Activated T-helper 2 cell treated with anti-CD3 and anti-CD28 coated beads, Interferon-gamma antibody, Interleukin-2, Interleukin-4, amounts not matched to agents 10 μg/mL and 5 μg/mL and 100 μg/mL, durations not matched to agents 14 hours and 24 hours and 36 hours (primary cell): ENCODE measurements at places on chromosomes 12 and 14.

- DNase-seq: no peak
These were observed 143.6 kb downstream of the PAWR start for GRCh38 chr12:79547044-79547734.

DNA sequence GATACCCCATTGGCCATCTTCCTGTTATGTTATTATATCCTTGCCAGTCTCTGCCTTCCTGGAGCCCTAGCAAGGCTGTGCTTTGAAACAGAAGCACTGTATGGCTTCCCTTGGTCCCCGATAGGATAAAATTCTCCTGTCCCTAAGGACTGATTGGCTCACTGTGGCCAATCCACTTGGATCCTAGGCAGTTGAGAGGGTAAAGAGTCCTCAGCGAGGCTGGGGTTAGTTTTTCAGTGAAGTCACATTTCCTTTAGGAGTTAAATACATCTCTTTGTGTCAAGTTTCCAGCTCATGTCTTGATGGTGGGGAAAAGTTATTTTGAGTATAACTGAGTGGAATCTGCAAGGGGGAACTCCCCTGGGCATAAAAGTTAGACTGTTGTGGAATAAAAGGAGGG, 7.3 kb downstream of the AACS start:
- DNase-seq: no peak

DNA sequence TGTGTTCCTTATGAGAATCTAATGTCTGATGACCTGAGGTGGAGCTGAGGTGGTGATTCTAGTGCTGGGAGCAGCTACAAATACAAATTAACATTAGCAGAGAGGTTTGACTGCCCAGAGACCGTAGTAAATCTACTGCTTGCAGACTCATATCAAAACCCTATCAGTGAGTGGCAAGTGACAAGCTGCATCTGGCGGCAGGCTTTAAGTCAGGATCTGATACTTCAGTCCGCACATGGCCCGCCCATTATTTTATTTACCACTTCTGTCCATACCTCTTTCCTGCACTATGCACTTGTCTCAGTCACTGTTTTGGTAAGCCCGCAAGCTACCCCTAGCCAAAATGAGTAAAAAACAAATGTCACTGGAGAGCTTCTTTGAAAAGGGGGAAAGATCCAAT, 11.4 kb downstream of the CEP128 start:
- no peak for DNase-seq

DNA sequence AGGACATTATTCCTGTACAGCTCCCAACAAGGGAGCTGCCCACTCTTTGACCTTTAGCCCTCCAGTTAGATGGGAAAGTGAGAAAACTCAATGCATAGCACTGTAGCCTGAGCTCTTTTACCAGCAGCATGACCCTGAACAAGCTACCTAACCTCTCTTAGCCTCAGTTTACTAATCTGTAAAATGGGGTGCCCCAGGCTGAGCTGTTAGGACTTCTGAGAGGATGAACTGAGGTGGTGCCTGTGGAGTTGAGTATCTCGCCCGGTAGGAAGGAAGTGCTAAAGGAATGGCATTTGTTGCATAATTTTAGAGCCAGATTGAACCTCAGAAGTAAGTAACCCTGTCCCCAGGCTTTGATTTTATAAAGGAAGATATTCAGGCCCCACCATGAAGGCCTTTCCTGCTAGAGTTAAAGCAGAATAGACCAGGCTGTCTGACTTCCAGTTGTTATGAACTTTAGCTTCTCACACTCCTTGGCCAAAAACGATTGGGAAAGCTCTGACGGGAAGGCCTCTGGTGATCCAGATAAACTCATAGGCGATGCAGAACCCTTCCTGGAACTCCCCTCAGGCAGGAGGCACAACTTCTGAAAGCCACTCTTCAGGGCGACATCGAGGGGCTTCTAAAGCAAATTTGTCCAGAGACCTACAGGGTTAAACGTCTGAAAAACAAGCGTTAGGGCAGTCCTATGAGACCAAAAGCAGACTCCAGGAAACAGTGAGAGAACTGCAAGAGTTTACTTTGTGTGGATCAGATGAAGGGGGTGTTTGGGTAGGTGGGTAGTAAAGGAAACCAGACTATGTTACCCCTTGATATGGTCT, 2.5 kb upstream of the SERPINA10 start:
- no peak for DNase-seq

GRCh38 chr12:67854351-67854750, 134.9 kb upstream of the IFNG-AS1 start:
- no peak for DNase-seq

- no peak for DNase-seq
These were observed 149.3 kb upstream of the FKBP4 start for GRCh38 chr12:2645460-2645859.

GRCh38 chr12:103495469-103496456, at the start of gene C12orf42:
C12orf42 (minus strand) TSS chr12:103495968; CDS start chr12:103478426, 17,542 bp downstream.
- peak; percentile 25 for DNase-seq

DNA sequence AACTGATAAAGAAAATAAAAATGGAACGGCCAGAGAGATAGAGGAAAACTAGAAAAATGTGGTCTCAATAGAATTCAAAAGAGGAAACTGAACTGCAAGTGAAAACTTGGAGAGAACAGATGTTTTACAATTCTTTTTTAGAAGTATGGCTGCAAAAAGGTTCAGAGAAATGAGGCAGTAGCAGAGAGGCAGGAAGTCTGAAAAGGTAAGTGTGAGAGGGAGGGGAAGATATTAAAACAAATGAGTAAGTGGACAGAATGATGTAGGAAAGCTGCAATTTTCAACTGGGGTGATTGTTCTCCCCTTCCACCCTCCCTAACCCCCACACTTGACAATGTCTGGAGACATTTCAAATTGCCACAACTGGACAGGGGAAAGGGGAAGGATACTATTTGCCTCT, 12.9 kb downstream of the BTBD7 start:
- no peak for DNase-seq
